ENCODE measurements at places on chromosomes 2 and 18.

GRCh38 chr18:2983296-2983695 is 29.6 kb downstream of the LPIN2 start:
- no peak for DNase-seq

DNA sequence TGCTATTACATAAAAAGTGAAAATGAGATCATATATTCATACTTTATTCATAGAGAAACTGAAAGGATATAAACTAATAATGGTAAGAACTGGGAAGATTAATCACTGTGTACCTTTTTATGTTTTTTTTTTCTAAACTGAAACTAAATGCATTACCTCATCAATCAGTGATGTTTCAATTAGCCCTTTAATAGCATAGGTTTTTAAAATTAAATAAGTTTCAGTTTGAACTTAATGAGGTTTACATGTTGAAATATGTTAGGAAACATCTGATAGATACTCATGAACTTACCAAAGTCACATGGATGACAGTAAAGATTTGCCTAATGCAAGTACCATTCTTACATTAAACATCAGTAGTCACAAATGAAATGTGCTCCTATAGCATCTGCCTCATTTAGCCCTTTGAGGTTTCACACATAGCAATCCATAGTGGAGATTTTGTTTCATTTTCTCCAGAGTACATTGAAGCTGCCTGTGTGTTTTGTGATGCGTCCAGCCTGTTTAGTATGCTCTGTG is 8.9 kb downstream of the MAPRE2 start:
- DNase-seq, result no peak

- DNase-seq, result no peak
Measured at GRCh38 chr2:106332054-106332453, 136.2 kb downstream of the RGPD3 start.

GRCh38 chr18:79123948-79124347 is 54.8 kb downstream of the ATP9B start:
- peak; percentile 31 for DNase-seq

DNA sequence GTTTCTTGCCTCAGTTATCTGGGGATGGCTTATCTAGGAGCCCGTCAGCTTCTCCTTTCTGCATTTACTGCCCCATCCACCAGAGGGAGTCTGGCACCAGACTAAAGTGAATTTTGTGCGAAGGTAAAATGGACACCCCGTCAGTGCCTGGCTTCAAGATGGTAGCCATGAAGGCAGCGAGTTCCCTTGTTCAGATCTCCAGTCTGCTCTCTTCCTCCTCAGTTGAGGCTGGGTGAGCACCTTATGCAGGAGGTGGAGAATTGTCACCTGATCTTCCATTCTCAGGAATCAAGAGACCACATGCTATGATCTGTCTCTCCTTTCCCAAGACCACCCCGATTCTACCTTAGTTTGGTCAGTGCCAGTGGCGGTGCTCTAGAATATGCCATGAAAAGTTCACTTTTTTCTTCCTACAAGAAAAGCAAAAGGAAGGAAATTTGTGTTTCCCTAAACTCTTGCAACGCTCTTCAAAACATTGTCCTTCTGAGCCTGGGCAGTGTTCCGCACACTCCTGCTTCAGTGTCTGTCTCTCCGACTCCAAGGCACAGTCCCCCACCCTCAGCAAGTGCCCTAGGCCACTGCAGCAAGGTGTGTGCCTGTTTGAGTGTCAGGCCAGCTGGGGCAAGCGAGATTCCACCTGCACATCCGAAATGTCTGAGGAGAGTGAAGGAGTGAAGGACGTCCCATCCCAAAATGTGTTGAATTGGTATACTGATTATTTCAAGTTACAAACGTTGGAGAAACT is 168.6 kb downstream of the SS18 start:
- DNase-seq, result no peak

DNA sequence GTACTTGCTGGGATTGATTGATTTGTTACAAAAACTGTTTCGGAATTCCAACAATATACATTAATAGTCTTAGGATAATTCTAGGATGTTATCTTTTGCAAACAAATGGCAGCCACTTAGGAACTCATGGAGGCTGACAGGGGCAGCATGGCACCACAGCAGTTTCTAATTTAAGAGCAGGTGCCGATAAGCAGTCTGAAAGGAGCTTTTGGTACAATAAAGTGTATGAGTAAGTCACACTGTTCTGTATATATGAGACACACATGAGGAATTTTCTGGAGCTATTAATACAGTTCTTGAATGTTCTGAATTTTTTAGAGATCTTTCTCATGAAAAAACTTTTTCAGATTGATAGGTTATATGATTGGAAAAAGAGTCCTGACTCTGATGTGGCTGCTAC is 52.2 kb downstream of the EIF5B start:
- peak; percentile 70 for DNase-seq

DNA sequence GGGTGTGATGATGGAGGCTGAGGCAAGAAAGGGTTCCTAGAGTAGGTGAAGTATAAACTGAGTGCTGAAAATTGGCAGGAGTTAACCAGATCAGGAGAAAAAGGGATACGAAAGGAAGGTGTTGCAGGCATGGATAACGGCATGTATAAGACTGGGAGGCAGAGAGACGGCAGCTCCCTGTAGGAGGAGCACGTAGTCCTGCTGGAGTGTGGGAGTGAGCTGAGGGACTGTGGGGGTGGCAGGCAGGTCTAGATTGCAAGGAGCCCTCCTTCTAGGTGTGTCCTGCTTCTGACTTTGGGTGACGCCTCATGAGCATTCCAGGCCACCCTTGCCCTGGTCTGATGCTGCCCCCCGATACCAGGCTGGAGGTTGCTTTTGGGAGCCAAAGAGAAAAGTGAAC is 36.4 kb upstream of the KCTD1 start:
- DNase-seq, result no peak

- DNase-seq, result no peak
Measured at GRCh38 chr2:170588729-170589128, 126.4 kb upstream of the SP5 start.

DNA sequence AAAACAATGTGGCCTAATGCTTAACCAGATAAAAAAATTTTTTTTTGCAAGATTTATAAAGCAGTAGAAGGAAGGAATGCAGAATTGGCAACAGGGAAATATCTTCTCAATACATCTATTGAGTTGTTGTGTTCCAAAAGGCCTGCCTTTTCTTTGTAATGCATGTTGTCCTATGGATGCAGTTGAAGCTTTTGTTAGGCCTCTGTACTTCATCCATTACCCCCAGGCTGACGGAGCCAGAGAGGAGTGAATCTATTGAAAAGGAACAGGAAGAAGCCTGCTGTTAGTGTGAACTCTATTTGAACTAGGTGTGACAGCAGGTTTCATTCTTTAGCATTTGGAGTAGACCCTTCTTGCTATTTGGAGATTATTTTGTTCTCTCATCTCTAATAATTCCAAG is 56.5 kb downstream of the MTX2 start:
- no peak for DNase-seq

DNA sequence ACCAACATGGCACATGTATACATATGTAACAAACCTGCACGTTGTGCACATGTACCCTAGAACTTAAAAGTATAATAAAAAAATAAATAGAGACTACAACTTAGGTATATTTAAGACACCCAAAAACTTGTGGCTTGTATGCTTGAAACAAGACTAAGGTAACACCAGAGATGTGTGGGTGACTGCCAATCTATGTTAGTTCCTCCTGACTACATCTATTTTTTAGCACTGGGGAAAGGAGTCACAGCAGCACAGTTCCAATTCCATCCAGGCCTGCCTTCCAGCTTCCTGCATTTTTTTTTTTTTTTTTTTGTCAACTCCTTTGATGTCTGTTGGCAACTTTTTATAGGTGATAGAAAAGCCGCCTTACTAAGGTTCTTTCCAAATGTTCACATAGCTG is 18.2 kb downstream of the C2orf69 start:
- no peak for DNase-seq

DNA sequence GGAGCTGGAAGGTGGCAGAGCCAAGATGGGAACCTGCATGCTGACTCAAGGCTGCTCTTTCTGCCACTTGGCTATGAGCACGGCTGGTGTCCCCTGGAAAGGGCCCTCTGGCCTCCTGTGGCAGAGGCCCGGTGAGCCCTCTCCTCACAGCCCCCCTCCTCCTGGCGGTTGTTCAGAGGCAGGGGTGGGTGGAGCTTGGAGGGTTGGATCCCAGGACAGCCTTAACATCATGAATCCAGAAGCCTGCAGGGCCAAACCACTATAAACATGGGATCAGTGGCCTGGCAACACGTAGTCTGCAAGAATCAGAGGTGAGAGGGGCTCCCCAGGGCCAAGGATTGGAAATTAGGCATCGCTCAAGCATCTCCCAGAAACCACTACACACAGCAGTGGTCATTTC is 48.5 kb upstream of the LOXHD1 start:
- no peak for DNase-seq

GRCh38 chr2:133456156-133456555 is 112.1 kb downstream of the NCKAP5 start:
- no peak for DNase-seq

GRCh38 chr18:46167971-46168370 is 63.8 kb downstream of the HAUS1 start:
- DNase-seq, result no peak

GRCh38 chr2:129061069-129061768 is 742.6 kb upstream of the HS6ST1 start:
- DNase-seq, result peak; percentile 88

DNA sequence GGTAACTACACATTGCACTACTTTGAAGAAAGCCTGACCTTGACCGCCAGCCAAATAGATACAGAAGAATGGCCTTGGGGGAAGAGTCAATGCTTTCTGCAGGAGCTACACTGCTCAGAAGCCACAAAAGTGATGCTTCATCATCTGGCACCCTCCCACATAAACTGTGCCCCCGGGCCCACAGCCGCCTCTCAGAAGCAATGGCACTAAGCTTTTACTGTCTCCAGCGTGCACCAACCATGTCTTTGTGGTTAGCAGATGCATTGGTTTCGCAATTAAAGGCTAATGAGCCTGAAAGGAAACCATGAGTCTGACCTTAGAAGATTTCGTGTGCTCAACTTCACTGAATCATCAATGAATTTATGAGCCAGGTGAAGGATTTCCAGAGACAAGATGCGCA is 209.4 kb upstream of the TRIB2 start:
- peak; percentile 71 for DNase-seq

GRCh38 chr2:20222014-20222768 is 2.7 kb downstream of the SDC1 start:
- no peak for DNase-seq

DNA sequence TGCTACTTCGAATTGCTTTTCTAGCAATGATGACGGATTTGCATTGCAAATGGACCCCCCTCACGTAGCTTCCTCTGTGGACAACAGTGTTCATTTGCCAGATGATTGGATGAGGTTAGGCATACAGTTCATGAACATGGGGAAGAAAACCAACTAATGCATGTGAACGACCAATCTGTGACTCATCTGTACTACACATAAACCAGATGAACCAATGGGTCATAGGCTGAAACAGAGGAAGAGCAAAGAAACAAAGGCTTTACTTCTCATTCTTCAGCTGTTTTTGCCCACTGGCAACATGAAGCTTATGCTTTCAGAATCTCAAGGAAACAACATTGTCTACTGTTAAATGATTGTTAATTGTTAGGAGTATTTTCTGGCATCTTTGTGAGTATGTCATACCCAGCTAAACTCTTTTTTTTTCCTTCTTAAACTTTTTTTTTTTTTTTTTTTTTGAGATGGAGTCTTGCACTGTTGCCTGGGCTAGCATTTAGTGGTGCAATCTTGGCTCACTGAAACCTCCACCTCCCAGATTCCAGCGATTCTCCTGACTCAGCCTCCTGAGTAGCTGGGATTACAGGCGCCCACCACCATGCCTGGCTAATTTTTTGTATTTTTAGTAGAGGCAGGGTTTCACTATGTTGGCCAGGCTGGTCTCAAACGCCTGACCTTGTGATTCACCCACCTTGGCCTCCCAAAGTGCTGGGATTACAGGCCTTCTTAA is 35.5 kb downstream of the EFEMP1 start:
- DNase-seq, result peak; percentile 94

DNA sequence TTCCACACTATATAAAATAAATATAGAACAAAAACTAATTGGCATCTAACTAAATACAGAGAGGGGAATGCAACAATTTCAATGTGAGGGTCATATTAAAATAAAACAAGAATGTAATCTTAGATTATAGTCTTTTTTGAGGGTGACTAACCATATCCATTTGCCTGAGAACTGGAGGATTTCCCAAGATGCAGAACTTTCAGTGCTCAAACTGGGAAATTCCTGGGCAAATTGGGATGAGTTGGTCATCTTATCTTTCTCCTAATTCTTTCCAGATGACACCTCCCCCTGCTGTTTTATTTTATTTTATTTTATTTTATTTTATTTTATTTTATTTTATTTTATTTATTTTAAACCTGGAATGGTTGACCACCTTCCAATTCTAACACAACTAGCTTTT is 846.2 kb downstream of the SLC4A3 start:
- DNase-seq, result no peak

- peak; percentile 7 for DNase-seq
Measured at GRCh38 chr2:214328941-214329340, 81.9 kb upstream of the VWC2L start.

- DNase-seq, result no peak
Measured at GRCh38 chr2:197281421-197281820, 29.2 kb downstream of the ANKRD44 start.

DNA sequence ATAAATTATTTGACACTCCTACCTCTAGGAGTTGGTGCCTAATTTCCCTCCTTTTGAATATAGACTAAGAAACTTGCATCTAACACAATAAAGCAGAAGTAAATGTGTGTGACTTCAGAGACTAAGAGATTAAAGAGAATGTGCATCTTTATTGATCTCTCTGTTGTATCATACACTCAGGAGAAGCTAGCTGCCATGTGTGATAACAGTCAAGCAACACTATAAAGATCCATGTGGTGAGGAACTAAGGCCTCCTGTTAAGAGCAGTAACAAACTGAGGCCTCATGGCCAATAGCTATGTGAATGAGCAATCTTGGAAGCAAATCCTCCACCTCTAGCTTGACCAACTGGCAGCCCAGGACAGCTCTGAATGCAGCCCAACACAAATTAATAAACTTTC is 3.4 kb downstream of the FANCL start:
- DNase-seq, result no peak

DNA sequence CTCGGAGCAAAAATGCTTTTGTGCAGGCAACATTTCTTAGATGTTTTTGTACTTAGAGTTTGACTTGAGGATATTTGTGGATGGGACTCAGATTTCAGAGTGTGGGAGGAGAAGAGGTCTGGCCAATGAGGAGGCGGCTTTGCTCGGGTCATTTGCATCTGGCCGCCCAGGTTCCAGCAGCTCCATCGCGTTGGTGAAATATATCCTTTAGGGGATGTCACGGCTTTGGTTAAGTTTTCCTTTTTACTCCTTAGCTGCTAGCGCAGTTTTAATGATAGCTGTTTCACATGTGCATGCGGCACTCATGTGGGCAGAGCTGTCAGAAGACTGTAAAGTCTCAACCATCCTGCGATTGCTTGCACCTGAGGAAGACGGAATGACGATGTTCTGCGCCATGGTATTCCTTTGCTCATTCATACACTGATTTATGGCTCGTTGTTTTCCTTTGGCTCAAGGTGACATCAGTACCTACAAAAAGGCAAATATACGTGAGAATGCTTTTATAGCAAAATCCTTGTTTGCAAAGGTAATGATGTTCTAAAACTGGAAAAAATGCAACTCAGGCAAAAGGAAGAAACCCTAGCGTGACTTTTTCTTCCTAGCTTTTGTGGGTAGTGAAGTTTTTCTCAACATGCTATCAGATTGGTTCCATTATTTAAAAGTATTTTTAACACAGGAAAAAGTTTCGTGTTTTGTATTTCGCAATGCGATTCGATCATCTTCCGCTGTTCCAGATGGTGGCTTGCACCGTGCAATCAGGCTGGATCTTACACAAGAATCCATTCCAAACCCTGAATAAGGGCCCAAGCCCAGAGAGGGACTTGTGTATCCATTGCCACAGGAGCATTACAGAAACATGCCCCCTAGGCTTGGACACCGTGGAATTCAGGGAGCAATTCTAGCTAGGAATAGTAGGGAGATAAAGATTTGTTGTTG is 70.5 kb upstream of the ZNF516 start:
- peak; percentile 92 for DNase-seq
